ENCODE measurements at places on chromosomes 16 and 17.

DNA sequence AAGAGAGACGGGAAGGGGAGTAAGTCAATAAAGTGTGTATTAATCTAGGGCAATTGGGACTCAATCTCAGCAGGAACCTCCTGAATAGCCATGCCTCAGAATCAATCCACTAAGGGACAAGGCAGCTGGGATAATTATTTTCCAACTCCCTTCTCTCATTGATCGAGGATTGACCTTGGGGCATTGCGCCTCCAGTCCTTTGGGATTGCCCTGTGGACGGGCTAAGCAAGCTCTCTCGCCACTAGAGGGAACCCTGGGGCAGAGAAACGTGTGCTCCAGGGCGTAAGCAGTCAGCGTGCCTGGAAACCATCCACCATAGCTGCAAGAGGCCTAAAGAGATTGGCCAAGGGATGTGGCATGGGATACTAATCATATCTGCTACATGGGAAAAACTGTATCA is 53.9 kb upstream of the ERCC4 start:
- DNase-seq = peak; percentile 56

DNA sequence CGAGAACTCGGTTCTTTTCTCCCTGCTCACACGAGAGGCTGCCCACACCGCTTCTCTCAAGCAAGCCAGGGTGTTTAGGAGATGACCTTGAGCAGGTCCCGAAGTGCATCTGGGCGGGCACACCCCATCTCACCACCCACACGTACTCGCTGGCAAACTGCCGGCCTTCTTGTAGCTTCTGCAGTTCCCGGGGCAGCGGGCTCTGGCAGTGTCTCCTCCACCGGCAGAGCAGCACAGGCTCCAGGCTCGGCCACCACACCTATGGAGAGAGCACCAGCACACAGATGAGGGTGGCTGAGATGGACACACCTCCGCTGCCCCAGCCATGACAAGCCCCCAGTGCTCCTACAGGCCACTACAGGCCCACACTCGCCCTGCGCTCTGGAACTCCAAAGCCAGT is 23.5 kb downstream of the ZNF276 start:
- DNase-seq = no peak

GRCh38 chr16:8935989-8936388 is 27.7 kb downstream of the USP7 start:
- DNase-seq = peak; percentile 54

DNA sequence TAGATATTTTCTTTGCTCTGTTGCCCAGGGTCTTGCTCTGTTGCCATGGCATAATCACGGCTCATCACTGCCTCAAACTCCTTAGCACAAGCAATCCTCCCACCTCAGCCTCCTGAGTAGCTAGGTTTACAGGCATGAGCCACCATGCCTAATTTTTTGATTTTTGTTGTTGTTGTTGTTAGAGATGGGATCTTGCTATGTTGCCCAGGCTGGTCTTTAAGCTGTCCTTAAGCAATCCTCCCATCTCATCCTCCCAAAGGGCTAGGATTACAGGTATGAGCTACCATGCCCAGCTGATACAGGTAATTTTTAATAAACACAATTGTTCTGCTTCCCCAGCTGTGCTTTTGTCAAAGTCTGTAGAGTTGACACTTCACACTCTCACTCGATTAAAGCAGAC is 159.3 kb downstream of the PARN start:
- DNase-seq = no peak

All from common myeloid progenitor, CD34-positive (primary cell).